Non-pigmented ciliary epithelial cell (primary cell): ENCODE measurements at places on chromosomes 5 and 9.

GRCh38 chr5:163565931-163566608 is 60.7 kb downstream of the MAT2B start:
- DNase-seq: no peak

- DNase-seq: no peak
These were observed 180.6 kb downstream of the GABRG2 start for GRCh38 chr5:162248107-162248713.

- DNase-seq: no peak
These were observed 81.9 kb downstream of the DMRTA1 start for GRCh38 chr9:22528485-22528884.

DNA sequence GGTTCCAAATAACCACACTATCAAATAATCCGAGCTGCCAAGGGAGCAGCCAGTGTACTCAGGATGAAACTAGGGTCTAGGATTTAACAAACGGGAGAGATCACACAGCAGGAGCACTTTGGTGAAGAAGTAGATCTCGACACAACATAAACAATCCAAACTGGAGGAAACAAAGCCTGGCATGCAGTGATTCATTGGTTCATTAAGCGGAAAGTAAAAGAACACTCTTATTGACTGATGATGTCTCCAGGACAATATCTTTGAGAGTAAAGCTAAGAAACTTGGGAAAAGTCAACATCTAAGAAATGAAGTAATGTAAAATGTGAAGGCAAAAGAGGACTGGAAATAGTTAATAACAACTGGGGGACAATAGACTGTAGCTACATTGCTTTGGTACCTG is 1478.3 kb upstream of the CDH9 start:
- no peak for DNase-seq

DNA sequence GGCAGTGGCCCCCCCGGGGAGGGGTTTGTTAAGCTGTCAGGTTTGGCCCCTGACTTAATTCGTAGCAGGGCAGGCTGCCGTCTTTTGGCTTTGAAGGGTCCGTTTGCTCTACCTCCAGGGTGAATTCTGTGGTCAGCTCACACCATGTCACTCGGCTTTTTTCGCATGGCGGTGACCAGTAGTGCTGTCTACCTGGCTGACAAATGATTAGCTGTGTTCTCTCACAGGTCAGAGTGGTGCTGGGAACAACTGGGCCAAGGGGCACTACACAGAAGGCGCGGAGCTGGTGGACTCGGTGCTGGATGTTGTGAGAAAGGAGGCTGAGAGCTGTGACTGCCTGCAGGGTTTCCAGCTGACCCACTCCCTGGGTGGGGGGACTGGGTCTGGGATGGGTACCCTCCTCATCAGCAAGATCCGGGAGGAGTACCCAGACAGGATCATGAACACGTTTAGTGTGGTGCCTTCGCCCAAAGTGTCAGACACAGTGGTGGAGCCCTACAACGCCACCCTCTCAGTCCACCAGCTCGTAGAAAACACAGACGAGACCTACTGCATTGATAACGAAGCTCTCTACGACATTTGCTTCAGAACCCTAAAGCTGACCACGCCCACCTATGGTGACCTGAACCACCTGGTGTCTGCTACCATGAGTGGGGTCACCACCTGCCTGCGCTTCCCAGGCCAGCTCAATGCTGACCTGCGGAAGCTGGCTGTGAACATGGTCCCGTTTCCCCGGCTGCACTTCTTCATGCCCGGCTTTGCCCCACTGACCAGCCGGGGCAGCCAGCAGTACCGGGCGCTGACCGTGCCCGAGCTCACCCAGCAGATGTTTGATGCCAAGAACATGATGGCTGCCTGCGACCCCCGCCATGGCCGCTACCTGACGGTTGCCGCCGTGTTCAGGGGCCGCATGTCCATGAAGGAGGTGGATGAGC is 1.4 kb downstream of the TUBB4B start:
- DNase-seq: no peak

DNA sequence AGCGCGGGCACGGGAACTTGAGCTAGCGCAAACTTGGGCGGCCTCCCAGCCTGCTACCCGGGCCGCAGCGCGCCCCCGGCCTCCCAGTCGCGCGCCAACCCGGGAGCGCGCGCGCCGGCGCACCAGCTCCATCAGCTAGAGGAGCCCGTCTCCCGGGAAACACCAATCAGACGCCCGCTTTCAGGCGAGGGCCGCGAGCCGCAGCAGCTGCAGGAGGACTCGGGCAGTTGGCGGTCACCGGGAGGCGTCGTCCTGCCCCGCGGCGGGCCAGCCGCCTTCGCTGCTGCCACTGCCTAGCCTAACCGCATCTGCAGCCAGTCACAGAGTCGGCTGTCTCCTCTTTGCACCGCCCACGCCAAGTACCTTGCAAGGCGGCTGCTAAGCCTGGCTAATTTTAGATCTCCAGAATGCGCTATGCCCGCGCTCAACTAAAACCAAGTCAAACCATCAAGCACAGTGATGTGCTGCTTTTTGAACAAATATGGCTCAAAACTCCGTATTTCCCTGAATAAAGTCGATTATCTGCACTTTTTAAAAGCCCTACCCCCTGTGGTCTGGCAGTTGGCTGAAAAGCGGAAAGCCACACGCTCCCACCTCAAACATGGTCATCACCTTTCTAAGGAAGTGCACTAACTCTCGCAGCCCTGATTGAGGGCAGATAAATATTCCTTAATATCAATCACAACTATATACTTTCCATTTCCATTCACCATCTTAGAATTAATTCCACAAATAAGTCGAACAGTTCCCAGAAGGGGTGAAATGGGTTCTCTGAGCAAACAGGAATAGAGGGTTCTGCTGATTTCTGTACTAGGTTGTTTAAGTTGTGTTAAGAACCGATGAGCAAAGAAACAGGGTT is 221.8 kb downstream of the MEF2C start:
- DNase-seq: no peak

DNA sequence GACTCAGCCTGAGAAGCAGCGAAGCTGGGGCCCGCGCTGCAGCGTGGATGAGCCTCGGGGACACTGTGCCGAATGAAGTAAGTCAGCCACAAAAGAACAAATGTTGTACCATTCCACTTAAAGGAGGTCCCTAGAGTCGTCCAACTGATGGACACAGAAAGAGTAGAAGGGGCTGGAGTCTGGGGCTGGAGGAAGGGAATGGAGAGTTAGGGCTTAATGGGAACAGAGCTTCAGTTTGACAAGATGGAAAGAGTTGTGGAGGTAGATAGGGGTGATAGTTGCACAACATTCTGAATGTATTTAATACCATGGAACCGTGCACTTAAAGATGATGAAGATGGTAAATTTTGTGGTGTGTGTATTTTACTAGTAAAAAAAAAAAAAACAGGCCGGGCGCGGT is 119.9 kb downstream of the EHMT1 start:
- DNase-seq: no peak

DNA sequence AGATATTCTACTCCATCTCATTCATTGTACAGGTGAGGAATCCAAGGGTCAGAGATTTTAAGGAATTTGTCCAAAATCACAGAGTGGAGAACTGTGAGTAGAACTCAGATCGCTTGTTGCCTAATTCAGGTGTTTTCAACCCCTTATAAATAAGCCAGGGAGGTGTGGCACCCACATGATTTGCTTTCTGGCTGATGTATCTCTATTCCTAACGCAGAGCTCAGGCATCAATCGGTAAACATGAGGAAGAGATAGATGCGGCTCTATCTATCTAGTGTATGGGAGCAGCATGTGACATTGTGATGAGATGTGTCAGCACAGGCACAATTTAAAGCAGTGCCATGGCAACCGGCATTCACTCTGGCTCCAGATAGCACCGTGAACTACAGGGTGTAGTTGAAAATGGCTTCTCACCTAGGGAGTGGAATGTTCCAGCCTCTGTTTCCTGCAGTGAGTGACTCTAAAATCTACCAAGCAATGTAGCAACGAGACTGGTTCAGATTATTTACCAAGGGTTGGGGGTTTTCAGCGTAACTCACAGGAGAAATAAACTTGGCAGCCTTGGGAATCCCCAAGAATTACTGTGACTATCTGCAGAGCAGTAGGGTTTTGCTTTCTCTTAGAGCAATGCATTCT is 53.4 kb upstream of the SUB1 start:
- no peak for DNase-seq

GRCh38 chr9:72749276-72749675 is 203.6 kb downstream of the ALDH1A1 start:
- DNase-seq: no peak

DNA sequence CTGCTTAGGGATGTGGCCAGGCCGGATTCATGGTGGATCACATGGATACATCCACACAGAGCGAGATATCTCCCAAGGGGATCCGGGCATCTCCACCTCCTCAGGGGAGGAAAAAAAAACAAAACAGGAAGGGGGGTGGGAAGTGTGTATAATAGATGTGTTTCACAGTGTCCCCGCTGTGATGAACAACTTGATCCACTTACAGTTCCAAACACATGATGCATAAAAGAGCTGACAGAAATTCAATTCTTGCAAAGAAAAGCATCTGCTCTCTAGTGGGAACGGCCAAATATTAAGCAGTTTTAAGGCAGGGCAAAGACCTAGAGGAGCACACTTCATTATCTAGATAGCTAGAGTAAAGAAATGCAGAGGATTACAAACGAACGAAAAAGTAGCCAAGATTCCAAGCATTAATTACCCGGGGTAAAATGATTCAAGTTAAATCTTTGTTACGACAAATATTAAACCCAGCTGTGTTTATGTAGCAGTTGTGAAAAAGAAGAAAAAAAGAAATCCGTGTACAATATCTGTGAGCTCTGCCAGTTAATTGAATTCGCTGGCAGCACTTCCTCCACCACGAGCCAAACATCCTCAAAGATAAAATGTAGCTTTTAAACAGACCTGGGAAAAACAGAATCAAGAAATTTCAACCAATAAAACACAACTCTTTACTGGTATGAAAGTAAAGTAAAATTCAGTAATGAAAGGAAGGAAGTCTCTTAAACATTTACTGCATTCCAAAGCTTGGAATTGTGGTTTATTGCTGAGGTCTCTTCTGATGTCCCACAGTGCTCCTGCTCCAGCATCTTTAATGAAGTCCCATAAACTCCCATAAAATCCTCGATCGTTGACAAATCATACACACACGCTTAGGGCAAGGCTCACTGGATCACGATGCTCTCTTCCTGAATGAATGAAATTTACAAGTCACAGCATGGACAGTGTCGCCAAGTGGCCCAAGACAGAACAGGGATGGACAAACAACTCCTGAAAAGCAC is 213.0 kb downstream of the CRB2 start:
- DNase-seq: no peak

- DNase-seq: no peak
These were observed 136.4 kb downstream of the FSTL4 start for GRCh38 chr5:133475986-133476385.

GRCh38 chr5:63553073-63553472 is 409.2 kb downstream of the HTR1A start:
- no peak for DNase-seq

GRCh38 chr9:96256800-96257199 is 45.2 kb downstream of the HSD17B3 start:
- DNase-seq: peak; percentile 17

DNA sequence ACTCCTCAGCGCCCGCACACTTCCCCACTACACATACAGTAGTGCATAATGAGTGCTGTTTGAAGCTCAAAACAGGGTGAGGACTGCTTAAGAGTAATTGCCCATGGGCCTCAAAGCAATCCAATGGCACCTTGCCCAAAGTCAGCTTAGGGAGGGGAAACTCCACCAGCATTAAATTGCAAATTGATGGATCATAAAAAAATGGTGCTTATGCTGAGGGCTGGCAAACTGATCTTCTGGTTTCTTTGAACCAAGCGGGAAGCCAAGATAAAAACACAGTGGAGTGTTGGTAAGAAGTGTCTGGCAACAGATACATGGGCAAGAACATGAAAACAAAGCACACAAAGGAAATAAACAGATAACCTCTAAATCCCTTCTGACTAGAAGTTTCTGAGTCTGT is 28.0 kb downstream of the TLE1 start:
- DNase-seq: no peak

GRCh38 chr5:179749857-179750508 is 17.4 kb downstream of the MAML1 start:
- no peak for DNase-seq

- no peak for DNase-seq
These were observed 200.6 kb downstream of the SGCD start for GRCh38 chr5:156527611-156528010.

DNA sequence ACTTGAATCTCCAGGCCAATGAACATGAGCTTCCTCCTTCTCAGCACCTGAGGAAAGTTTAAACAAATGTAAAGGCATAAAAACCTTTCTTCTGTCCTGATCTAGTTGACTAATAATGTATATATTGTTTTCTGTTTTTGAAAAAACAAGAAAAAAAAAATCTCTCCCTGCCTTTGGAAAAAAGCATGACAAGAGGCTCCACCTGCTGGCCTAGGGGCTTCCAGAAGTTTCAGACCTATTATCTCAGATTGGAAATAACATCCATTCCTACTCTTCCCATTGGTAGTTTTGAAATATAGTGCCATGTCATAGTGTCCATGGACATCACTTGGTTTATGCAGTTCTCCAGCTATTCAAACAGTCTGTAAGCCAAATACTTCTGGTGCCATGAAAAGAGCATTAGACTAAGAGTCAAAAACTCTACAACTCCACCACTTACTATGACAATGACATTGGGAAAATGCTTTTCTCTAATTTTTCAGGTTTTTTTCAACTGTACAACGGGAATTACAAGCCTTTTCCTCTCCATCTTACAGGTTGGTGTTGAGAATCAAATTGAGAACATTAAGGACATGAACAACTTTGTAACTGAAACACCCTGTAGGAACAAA is 409.6 kb upstream of the MPDZ start:
- DNase-seq: no peak

DNA sequence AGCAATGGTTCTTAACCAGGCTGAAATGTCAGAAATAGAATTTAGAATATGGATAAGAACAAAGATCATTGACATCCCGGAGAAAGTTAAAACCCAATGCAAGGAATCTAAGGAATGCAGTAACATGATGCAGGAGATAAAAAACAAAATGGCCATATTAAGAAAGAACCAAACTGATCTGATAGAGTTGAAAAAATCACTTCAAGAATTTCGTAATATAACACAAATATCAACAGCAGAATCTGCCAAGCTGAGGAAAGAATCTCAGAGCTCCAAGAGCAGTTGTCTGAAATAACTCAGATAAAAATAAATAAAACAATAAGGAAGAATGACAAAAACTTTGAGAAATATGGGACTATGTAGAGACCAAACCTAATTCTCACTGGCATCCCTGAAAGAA is 37.8 kb upstream of the TAS2R1 start:
- no peak for DNase-seq

- no peak for DNase-seq
These were observed 500.7 kb downstream of the PTPRD start for GRCh38 chr9:10112070-10112469.

DNA sequence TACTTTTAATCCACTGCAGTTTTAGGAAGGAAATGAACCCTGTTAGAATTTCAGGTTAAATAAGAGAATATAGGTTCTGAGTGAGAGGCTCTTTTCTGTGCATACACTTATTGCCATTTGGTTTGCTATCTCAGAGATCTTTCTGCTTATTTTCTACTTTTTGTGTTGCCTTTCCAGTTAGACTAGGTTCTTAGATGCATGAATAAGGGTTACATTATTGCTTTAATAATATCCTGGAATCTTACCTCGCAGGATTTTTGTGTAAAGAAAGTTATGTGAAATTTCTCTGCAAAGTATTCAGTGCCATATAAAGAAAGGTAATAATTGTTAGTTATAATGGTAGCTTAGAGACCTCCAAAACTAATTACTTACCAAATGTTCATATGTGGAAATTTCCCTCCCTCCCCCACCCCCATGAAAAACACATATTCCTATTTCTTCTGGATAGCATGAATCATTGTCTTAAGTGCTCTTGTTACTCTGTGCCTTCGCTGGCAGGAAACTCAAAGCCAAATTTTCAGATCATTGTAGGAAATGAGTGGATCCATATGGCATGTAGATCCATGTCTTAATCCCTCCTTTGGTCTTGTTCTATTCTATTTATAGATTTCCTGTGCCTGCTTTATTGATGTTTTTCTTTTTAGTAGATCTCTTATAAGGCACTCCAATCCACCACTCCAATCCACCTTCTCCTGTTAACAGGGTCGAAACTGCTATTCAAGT is 2.7 kb upstream of the APBA1 start:
- peak; percentile 89 for DNase-seq
